ENCODE measurements at places on chromosomes 7 and 10.

- no peak for DNase-seq
These were observed 101.9 kb upstream of the LAMB4 start for GRCh38 chr7:108232076-108232475.

DNA sequence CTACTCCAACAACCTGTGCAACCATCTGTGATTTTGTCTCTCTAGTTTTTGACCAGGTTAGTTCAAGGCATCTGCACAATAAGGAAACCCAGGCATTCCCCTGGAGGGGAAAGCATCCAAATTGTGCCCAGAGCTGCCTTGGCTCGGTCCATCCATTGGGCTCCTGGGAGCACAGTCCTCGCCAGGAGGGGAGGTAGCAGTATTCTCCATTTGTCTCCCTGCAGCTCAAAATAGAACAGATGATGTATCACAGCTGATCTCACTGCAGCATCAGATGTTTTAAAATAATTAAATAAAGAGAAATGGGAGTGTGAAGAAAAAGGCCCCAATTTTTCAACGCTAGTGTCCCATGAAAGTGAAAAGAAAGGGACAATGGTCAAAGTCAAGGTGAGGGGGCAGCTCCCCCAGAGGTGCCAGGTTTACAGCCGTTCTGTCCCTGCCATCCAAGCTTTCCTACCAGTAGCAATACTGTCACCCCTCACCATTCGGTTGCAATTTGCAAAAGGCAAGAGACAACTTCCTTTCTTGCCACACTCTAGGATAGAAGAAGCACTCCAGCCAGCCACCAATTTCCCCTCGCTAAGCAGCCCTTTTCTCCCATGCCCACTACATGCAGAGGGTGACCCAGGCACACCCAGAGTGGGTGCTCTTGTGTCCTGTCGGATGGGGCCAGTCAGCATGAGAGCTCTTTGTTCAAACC, 43.7 kb downstream of the KCNMA1 start:
- DNase-seq = no peak

DNA sequence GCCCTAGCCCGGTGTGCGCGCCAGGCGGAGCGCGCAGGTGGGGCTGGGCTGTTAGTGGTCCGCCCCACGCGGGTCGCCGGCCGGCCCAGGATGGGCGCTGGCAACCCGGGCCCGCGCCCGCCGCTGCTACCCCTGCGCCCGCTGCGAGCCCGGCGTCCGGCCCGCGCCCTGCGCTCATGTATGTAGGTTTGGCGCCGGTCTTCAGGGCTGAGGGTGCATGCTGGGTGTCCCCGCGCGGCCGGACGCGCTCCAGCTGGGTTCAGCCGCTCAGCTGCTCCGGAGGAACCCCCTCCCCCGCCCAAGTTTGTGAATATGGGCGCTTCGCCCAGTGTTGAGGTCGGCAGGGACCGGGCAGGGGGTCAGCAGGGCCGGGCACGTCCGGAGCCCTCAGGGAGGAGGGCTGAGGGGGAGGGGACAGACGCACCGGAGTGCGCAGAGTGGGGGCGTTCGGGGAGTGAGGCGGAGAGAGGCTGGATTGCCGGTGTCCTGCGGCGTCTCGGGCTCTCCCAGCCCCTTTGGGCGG, 559 bp downstream of the VWC2 start:
- no peak for DNase-seq

GRCh38 chr10:78777867-78778266, 290.9 kb upstream of the ZMIZ1 start:
- DNase-seq = no peak

DNA sequence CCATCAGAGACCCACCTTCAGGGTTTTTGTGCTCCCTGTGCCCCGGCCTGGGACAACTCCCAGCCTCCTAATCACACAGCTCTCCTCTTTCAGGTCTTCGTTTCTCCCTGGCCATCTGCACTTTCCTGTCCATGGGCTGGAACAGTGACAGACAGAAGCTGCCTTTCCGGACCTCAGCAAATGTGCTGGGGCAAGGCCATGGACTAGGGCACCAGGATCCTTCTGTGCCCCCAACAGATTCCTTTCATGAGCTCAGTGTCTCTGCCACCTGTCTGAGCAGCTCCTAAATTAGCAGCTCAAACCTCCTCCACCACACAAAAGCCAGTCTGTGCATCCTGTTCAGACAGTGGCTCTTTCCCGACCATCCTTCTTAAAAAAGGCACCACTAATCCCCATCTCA, 41.9 kb upstream of the FRMD4A start:
- DNase-seq = no peak

DNA sequence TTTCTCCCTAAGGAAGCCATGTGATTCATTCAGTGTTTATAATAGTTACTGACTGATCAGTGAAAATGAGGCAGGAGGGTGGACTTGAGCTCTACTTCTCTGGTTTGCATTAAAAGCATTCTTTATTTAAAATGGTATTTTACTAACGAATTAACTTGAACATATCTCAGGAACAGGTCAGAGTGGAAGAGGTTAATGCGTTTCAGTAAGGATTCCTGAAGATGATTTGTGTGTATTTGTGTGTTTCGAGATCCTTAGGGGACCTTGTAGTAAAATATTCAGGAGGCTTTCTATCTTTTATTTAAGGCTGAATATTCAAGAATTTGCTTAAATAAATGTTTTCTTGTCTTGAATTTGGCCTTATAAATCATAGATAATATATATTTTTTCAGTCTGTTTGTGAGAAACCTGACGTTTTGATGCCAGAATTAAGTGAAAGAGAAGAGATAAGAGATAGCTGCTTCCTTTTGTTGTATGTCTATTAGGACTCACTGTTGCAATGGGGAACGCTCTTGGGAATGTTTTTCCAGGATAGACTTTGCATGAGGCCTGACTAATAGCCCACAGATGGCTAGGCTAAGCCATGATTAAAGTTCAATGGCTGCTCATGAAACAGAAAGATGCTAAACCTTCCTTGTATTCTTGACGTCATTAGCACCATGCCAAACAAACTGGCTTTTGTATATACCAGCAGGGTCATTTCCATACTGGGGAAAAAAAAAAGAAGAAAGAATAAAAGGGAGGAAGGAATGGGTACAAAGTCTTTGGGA, 93.8 kb upstream of the MTPN start:
- DNase-seq = no peak

DNA sequence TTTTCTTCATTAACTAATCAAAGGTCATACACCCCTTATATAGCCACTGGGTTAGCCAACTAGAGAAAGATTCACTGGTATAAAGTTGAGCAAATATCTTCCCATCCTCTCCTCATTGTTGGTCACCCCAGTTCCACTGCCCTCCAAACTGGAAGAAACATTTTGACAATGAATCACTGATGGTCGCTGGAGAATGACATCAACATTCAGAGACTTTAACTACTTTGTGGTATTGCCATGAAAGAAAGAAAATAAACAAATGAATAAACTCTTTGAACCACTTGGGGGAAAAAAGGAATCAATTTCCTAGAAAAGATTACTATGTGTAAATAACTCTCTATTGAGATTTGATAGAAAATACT, 23.4 kb downstream of the HYCC1 start:
- DNase-seq = no peak

DNA sequence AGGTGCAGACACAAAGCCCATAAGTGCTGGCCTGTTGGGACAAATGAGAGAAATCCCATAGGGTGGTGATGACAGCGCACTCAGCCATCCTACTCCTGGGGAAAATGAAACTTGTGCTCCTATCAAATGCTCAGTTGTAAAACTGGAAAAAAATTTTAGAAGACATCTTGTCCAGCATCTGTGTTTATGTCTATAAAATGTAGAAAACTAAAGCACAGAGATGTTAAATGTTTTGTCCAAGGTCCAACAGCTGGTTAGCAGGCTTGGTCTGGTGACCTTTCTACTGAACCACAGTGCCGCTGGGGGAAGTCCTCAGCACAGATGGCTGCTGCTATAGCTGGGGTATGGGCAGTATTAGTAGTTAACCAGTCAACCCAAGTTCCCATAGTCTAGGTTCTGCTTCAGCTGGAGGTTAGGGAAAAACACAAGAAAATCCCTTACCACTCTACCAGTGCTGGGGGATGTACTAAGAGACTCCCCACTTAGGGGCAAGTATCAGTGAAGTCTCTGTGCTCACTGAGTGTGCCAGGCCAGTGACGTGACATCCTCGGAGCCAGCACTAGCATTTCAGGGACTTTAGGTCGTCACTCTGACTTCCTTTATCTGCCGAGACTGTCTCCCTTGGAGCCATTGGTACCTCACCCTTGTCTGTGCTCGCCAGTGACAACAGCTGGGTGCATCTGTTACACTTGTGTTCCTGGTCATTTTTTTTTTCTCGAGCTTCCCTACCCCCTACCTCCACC, 1.9 kb downstream of the TSPAN33 start:
- no peak for DNase-seq

GRCh38 chr10:16904049-16904448, 86.8 kb upstream of the RSU1 start:
- DNase-seq = no peak

DNA sequence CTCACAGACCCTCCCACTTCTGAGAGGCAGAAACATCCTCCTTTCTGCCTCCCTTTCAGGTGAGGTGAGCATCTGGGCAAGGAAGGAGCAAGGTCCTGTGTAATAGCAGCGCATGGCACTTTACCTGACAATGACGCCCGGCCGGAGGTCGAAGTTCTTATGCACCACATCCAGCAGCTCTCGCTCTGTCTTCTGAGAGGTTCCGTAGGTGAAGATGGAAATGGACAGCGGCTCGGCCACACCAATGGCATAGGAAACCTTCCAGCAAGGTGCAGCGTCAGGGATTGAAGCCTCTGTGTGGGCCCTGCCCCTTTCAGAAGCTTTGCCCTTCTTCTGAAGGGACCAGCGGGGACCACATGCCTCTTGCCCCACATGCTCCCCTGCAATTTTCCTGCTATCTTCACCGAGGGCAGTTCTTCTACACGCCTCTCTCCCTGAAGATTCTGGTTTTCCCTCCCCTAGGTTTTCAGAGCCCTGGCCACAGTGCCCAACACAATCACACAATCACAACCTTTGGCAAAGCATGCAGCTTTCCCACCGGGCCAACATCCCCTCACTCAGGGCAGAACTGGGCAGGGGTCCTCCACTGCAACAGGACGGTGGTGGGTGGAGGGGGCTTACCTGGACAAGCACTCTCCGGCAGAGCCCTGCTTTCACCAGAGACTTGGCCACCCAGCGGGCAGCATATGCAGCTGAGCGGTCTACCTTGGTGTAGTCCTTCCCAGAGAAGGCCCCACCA, 14.9 kb downstream of the MAT1A start:
- DNase-seq = no peak

GRCh38 chr7:57207836-57208235, 75.6 kb upstream of the ZNF479 start:
- no peak for DNase-seq

- no peak for DNase-seq
These were observed 76.2 kb downstream of the CDH23 start for GRCh38 chr10:71472912-71473311.

GRCh38 chr7:33973231-33974015, 68.1 kb downstream of the BMPER start:
- DNase-seq = no peak

DNA sequence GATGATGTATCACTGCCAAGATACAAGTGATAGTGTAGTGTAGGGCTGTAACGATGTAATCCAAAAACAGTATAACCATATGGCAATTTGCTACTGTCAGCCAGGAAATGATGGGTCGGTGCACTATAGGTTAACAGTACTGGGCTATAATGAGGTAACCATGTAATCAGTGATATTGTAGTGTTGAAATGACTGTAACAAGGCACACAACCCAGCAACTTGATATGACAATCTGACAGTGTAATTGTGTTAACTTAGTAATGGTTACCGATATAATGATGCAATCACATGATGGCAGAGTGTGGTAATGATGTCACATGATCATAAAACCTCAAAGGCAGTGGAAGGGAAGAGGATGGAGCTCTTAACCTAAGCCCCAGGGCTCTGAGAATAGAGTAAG, 73.8 kb upstream of the SLF2 start:
- DNase-seq = no peak

- no peak for DNase-seq
These were observed 80.0 kb downstream of the EEPD1 start for GRCh38 chr7:36232971-36233550.

- DNase-seq = no peak
These were observed 147.9 kb downstream of the IMMP2L start for GRCh38 chr7:111414374-111414773.

DNA sequence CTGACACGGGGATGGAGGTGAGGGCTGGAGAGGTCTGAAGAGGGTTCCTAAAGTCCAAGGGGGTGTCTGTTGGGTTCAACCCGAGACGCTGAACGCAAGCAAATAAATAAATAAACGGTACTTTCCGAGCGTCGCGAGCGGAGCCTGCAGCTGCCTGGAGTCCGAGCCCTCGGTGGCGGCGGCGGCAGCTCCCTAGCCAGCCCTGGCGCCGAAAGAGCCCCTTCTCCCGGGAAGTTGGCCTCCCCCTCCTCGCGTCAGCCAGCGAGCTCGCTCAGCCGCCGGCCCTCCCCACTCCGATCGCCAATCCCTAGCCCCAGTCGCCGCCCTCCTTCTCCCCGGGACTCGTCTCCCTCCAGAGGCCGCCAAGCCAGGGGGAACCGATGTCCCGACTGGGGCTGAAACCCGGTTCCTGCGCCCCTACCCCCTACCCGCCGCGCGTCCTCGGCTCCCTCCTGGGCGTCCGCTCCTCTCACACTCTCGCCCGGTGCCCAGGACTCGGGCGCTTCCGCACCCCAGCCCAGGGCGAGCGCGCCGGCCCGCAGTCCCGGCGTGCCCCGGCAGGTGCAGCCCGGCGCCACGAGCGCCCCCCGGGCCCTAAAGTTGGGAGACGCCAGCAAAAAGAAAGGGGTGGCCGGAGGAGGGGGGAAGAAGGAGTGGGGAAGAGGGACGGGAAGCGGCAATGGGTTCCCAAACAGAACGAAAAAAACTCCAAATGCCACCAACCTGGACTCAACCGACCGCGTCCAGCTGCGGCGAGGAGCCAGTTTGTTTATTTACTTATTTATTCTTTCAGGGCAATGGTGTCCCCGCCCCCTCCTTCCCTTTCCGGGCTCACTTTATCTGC, at the start of gene GFRA1:
GFRA1 (minus strand) TSS at position 767 of the 844 bp plus-strand sequence. CDS start 1,177 bp downstream, outside the sequence.
- no peak for DNase-seq

DNA sequence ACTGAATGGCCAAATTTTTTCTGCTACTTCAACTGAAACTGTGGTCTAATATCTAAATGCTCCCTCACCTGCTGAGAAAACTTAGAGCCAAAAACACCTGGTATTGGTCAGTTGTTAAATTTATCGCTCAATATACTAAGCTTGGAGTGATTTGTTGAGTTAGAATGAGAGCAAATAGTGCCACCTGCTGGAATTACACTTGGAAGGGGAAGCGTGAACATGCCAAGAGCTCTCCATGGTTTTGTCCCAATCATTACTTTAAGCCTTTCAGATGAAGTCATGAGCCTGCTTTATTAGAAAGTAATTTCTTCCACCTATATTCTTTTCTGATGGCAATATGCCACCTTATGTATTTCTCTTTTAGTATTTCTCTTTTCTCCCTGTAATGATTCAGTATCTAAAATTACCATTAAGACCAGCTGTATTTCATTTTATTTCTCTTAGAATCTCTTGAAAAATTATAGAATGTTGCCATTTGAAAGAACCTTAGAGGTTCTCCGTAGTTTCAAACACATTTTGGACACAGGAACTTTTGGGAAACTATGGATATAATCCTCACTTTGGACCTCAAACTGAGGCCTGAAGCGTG, 447.8 kb upstream of the C7orf33 start:
- no peak for DNase-seq

DNA sequence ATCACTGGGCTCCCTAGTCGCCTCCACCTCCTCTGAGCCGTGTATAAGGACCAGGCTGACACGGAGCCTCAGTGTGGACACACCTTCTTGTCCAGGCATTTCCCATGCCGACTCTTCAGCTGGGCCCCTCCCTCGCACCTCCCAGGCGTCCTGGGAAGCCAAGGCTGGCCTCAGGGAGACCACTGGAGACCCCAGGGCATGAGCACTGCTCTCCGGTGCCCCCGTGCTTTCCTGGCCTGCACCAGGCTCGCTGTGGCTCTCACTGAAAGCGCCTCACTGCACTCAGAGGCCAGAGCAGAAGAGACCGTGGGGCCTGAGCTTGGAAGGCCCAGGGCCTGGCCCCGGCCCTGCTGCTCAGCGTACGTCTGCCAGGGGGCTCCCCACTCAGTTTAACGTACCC, 31.4 kb downstream of the LRRC27 start:
- no peak for DNase-seq
